ENCODE measurements at places on chromosomes 12 and 14.

DNA sequence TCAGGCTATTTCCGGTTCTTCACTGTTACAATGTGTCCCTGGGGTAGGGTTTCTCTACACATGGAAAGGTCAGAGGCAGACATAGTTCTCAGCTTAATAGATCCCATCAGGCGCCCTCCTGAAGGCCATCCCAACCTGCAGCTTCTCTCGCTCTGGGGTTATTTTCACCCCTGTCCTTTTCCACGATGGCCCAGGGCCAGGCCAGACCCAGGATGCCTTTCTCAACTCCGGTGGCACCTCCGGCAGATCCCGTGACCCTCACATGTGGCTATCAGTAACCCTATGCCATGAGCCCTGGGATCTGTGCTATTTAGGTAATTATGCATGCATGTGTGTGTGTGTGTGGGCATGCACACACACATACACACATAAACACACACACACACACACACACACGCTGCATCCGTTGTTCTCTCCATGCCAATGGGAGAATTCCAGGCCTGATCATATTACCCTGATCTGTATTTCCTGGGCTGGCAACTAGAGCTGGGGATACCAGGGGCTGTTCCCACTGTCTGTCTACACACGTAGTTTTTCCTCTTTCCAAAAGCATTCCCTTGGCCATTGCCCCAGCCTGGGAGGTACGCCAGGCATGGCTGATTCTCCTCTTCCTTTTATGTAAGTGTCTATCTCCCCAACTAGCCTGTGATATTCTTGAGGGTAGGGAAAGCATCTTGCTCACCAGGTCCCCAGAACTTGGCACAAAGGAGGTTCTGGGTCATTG is 51.2 kb upstream of the NOS1 start:
- no peak for DNase-seq

DNA sequence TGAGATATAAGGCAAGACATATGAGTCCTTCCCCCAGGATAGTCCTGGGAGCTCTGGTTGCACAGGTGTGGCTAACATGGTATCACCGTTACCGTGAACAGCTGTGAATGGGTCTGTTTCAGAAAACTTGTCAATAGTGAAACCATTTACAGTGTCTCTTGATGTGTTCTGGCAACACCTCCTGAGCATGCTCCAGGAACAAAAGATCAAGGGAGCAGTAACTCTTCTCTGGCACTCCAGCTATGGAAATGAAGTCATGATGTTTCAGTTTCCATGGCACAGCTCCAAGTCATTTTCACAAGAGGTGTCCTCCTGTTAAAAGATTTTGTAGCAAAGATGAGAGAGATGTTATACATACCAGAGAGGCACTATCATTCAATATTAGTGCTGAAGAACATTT is 253.7 kb downstream of the SNAPC1 start:
- peak; percentile 49 for DNase-seq

GRCh38 chr12:131230340-131231031 is 276.8 kb downstream of the ADGRD1 start:
- no peak for DNase-seq

DNA sequence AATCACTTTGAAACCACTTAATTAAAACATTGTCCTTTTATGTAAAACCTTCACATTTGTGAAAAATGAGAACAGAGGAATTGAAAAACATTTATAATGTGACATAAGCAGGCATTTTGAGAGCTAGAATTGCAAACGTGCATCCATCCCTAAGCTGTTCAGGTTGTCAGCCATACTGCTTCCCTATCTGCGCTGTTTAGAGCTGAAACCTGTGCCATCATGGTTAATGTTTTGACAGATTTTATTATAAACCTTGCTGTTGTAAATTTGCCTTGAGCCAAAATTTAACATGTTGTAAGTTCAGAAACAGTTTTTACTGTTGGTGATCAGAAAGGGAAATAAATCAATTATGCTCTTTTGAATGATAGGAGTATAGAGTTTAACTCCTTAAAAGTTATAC is 31.9 kb downstream of the FOXA1 start:
- DNase-seq: no peak

DNA sequence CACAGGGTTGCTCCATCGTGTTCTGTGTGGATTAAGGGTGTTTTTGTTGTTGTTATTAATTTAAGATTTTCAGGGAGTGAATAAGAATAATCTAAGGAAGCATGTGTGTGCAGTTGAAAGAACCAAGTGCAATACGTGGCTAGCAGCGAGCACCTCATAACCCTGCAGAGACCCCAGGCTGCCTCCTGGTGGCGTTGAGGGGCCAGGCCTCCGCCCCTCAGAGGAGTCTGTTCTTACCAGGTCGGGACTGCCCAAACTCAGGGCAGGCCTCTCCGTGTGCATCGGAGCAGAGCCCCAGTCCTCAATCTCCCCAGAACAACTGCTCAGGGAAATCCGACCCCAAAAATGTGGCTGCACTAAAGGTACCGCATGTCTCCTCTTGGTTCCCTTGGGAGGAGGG is 36.8 kb downstream of the IL31 start:
- no peak for DNase-seq

GRCh38 chr12:32586390-32586789 is 92.7 kb upstream of the DNM1L start:
- DNase-seq: peak; percentile 66

GRCh38 chr14:101069228-101069549 is 165.7 kb upstream of the RTL1 start:
- no peak for DNase-seq

GRCh38 chr12:50050410-50051098 is 6.8 kb upstream of the ASIC1 start:
- DNase-seq: no peak

DNA sequence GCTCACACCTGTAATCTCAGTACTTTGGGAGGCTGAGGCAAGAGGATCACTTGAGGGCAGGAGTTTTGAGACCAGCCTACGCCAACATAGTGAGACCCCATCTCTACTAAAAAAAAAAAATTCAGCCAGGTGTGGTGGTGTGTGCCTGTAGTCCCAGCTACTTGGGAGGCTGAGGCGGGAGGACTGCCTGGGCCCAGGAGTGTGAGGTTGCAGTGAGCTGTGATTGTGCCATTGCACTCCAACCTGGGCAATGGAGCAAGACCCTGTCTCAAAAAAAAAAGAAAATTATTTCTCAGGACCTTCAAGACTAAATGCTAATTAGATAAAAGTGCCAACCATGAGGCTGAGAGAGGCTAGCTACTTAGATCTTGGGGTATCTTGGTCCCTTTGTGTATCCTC is 23.5 kb downstream of the OTUB2 start:
- DNase-seq: no peak

GRCh38 chr12:26346736-26347135 is 151.4 kb downstream of the SSPN start:
- no peak for DNase-seq

DNA sequence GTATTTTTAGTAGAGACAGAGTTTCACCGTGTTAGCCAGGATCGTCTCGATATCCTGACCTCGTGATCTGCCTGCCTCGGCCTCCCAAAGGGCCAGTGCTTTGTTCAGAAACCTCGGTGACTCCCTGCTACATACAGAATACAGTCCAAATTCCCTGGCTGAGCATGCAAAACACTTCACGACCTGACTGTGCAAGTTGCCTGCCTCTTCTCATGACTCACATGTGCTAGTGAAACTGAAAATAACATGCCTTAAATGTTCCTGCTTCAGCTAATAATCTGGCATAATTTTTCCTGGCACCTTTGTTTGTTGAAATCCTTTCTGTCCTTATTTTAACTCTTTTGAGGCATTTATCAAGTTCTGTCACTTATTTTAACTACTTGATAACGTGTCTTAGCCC is 8.2 kb downstream of the DMAC2L start:
- DNase-seq: peak; percentile 85

- no peak for DNase-seq
Observed at GRCh38 chr12:69903548-69903947, 78.5 kb downstream of the MYRFL start.

- no peak for DNase-seq
Observed at GRCh38 chr12:84689638-84690037, 223.0 kb downstream of the SLC6A15 start.

GRCh38 chr12:50764286-50765094 is 589 bp downstream of the ATF1 start:
- DNase-seq: peak; percentile 35

DNA sequence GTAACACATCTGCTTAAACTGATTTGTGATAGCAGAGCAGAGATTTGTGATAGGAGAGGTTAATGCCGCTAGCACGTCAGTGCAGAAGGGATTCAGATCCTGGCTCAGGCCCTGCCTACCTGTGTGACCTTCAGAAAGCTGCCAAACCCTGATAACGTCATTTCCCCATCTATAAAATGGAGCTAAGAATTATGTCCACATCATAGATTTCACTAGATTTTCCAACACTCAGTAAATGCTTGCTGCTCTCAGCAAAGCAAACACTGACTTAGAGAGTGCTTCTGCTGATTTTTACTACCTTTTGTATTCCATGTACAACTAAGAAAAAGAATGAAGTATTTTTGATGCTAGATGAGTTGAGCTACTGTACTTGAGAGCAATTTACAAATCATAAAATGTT is 261.4 kb downstream of the ITPR2 start:
- DNase-seq: no peak

GRCh38 chr12:55955800-55956508 is 9.9 kb downstream of the PMEL start:
- DNase-seq: peak; percentile 77

DNA sequence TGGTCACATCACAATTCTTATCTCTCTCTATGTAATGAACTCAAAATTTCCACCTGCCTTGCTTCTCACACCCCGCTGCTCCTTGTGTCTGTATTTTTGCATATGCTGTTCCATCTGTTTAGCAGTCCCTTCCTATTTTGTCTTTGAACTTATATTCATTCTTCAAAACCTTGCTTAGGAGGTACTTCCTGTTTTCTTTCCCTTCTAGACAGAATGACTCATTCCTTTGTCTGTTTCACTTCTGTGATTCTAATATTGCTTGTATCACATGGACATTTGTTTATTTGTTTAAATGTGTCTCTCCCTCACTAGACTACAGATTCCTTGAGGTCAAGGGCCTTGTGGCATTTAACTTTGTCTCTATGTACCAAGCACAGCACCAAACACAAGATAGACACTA is 424.2 kb downstream of the ETNK1 start:
- peak; percentile 7 for DNase-seq

- DNase-seq: no peak
Observed at GRCh38 chr12:74509886-74510285, 27.7 kb upstream of the ATXN7L3B start.

- no peak for DNase-seq
Observed at GRCh38 chr12:57614178-57614947, 3.1 kb downstream of the ARHGEF25 start.

DNA sequence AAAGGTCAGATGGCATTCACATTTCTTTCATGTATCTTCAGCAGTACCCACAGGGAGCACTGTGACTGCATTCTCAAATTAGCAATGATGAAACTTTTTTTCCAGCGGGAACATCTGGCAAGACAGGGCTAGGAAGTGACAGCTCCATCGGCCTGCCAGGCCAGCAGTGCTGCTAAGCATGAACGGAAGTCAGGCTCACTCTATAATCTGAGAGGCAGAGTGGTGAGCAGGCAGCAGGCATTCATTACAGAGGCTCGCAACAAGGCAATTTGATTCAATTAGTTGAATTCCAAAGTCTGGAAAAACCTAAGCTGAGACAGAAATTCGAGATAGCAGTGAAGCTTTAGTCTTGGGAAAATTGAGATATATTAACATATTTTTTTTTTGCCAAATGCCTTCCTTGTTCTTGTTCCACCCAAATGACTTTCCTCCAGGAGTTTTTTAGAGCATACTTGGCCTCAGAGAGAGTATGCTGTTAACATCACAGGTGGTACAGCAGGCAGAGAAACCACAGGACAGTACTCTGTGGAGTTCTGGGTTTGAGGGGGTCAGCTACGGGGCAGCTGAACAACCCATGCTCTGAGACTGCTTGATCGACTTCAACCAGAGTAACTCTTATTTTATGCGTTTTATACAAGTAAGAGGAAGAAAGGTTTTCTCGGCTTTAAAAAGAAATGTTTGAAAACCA is 414.9 kb downstream of the APAF1 start:
- no peak for DNase-seq

DNA sequence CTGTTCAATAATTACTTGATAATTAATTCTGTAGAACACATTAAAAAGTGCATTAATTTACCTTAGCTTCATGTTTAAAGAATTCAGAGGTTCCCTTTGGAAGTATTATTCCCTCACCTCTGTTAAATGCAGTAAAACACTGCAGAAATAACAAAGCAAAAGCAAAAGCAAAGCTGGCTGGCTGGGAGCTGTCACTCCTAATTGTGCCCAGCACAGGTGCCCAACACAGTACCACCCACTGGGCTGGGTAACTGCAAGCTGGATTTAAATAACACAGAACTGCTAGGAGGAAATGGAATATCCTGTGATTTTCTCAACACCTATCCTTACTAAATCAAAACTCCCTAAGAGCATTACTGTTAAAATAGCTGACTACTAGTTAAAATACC is 72.6 kb downstream of the SLC2A13 start:
- DNase-seq: no peak

- no peak for DNase-seq
Observed at GRCh38 chr14:102723650-102724049, 53.6 kb upstream of the TRAF3 start.

DNA sequence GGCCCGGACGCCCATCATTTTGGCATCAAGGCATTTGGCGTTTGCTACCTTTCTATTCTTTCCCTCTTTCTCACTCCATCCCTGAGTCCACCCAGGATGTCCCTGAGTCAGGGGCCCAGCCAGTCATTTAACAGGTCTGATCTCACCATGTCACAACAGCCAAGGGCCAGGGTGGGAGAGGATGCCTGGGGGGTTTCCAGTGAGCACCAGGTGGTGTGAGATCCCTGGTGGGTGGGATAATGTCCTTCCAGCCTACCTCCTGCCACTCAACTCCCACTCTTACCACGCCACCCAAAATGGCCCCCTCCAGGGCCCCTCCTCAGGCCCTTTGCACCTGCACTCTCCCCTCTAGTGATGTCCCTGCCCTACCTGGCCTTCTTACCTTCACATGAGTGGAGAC is 310.8 kb downstream of the BCL11B start:
- DNase-seq: no peak

DNA sequence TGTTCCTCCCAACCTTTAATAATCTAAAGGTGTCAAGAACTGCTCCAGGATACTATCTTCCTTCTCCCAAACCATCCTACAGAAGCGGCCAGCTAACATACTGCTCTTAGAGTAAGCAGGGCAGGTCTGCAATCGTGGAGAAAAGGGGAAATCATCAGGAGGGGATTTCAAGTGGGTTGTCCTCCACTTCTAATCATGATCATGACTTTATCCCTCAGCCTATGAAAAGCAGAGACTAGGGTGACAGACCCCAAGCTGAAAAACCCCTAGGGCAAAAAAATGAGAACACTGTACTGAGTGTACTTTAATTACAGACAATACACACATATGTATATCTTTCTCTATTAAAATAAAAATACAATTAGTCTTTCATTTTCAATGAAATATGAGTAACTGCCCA is 13.9 kb downstream of the DUSP16 start:
- DNase-seq: no peak

DNA sequence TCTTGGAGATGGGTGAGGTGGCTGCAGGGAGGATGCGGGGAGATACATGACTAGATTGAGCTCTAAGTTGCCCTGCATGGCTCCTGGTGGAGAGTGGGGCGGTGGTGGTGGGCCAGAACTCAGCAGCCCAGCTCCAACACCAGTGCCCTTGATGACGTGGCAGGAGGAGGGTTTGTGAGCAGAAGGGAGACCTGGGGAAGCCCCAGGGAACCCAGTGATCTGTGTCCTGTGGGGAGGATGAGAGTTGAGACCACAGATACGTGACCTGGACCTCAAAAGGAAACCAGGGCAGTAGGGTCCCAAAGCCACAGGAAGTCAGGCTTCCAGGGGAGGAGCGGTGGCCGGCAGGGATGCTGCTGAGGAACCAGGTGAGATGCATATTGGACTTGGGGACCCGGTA is 989.1 kb upstream of the TMEM132C start:
- no peak for DNase-seq
